ENCODE measurements at places on chromosomes 6 and 20.

- no peak for DNase-seq
These were observed 406.8 kb upstream of the SULF2 start for GRCh38 chr20:48192109-48192508.

GRCh38 chr6:115898246-115898645 lies 162.4 kb downstream of the FRK start:
- no peak for DNase-seq

DNA sequence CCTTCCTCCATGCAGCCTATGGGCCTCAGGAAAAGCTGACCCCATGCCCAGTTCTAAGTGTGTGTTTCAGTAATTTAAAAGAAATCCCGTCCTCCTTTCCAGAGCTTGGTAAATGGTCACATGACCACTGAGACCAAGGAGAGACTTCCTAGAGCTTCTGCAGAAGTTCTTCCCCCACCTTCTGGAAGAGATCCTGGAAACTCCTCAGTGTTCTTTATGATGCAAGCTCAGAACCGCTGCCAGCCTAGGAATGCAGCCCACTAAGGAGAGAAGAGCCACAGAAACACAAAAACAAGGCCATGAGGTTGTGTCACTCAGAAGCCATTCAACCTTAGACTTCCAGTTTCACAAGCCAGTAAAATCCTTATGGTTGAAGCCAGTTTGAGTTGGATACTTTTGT lies 348.4 kb downstream of the TPBG start:
- DNase-seq, result no peak

DNA sequence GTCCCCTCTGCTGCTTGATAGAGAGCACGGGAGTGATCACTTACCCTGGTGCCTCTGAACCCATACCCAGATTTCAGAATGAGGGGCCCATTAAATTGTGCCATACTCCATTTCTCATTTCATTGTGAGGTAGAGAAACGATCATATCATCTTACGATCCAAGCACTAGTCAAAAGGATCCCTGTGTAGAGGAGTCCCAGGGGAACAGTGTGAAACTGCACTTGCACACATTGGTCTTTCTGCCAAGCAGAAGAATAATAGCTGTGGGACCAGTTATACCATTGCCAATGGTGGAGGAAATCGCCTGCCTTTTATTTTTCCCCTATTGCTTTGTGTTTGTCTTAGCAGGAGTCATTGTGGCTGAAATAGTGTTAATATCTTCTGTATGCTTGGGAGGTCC lies 161.9 kb downstream of the FARS2 start:
- DNase-seq, result no peak

GRCh38 chr20:40325006-40325568 lies 363.9 kb downstream of the MAFB start:
- DNase-seq, result no peak

DNA sequence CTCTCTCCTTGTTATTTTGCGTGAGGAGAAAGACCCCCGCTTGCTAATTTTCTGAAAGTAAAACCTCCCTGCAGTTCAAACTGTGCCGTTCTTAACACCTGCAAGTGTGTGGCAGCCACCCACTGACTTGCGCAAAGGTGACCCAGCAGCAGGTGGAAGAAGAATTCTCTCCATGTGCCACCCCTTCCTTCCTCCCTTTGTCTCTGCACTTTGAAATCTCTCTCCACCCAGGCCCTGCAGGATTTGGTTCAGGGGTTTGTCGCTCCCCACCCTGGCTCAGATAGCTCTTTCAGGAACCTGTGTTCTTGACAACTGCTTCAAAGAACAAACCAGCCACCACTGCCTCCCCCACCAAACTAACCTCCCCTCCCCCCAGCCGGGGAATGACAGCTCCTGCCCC lies 41.4 kb downstream of the ZNF831 start:
- no peak for DNase-seq

DNA sequence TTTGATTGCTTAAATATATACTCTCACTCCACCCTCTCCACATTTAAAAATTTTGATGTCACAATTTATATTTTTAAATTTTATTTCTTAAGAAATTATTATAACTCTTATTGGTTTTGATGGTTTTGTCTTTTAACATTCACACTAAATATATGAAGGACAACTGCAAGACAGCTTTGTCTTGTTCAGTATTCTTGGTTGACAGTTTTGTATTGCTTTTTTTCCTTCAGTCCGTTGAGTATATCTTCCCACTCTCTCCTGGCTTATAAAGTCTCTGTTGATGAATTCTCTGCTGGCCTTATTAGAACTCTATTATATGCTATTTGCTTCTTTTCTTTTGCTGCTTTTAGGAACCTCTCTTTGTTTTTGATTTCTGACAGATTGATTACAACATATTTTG lies 392.2 kb downstream of the C6orf118 start:
- no peak for DNase-seq

DNA sequence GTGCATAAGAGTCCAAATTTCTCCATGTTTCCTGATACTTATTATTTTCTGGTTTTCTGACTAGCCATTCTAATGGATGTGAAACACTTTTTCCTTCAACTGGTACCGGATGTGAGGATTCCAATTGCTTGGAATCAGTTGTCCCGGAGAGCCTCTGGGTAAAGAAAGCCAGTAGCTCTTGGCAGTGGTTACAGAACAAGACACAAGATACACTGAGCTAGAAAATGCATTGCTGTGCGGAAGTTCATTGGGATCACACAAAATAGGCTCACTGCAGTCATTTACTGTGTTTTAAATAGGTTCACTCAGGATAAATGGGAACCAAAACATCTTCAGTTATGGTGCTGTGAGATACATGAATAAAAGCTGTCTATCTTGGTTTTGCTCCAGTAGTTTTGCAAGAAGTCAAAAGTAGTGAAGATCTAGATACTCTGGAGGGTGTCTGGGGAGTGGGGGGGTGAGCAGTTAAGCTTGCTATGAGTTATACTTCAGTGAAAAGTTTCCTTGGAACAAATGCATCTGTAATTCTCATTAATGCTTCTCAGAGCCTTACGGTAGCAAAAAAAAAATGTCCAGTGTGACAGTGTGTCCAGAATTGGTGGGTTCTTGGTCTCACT lies 54.4 kb upstream of the RNF182 start:
- no peak for DNase-seq

DNA sequence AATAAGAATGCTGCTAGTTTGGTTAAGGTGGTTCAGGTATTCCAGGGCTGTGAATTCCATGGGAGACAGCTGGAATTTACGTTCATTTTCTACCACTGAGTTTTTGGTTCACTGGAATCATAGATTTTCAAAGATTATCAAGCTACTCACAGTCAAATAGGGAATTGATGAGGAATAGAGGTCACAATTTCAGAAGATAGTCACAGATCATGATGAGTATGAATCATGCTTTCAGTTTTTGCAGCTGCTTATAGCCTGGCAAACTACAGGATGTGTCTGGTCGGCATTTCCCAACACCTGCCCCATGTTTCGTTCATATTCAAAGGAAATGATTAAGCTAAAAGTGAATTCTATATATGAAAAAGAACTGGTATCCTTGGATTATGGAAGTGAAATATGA lies 58.7 kb downstream of the BCKDHB start:
- no peak for DNase-seq

- no peak for DNase-seq
These were observed 43.2 kb downstream of the PPP1R3G start for GRCh38 chr6:5128351-5128750.

GRCh38 chr6:104003803-104004516 lies 855.8 kb downstream of the HACE1 start:
- DNase-seq, result no peak

- DNase-seq, result no peak
These were observed 60.6 kb downstream of the BTBD9 start for GRCh38 chr6:38579010-38579628.

DNA sequence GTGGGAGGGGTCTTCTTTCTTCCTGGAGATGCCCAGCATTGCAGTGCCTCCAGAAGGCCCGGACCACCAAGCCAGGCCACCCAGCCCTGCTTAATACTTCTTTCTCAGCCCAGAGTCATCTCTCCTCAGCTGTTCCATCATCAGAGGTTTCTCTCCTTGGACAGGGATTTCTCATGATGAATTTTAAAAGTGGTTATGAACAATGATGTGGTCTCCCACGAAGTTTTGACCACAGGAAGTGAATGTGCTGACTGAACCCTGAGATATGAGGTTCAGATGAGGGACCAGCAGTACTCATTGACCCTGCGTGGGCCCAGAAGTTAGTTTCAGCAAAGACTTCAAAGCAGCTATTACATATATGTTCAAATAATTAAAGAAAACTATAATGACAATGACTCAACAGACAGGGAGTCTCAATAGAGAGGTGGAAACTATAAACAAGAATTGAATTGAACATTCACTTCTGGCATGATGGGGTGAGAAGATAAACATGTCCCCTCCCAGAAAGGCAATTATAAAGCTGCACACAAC lies 114.5 kb upstream of the SLC22A16 start:
- DNase-seq, result no peak

DNA sequence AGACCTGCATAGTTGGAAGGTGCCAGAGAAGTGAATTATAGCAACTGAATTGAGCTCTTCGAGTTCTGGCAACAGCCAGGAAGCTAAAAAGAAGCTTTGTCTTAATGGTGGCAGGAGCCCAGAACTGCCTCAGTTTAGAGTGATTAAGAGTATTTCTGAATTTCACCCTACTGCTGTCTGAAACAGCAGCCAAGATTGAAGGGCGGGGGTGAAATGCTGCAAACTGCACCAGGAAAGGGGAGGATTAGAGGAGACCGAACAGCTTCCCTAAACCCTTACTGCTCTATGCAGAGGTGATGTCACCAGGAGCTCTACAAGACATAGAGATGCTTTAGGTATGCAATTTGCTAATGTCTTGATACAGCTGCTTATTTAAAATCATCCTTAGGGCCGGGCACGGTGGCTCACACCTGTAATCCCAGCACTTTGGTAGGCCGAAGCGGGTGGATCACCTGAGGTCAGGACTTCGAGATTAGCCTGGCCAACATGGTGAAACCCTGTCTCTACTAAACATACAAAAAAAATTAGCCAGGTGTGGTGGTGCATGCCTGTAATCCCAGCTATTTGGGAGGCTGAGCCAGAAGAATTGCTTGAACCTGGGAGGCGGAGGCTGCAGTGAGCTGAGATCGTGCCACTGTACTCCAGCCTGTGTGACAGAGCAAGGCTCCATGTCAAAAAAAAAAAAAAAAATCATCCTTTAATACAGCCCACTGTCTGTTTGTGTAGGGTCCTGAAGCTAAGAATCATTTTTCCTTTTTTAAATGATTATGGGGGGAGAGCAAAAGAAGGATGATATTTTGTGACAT lies 91.7 kb upstream of the IYD start:
- no peak for DNase-seq

DNA sequence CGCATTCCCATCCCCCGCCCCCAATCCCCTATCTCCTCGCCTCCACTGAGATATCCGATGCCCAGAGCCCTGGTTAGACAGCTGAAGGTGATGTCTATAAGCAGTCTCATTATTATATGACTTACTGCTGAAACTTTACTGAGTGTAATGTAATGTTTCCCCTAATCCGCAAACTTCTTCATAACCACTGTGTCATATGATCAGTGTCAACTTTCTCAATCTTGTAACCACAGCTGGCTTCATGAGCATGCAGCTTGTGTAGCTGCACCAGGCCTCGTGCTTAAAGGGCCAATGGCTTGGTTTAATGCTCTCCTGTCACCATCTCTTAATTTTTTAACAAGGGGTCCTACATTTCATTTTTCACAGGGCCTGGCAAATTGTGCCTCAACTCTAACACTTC lies 8.1 kb downstream of the ASIP start:
- no peak for DNase-seq

DNA sequence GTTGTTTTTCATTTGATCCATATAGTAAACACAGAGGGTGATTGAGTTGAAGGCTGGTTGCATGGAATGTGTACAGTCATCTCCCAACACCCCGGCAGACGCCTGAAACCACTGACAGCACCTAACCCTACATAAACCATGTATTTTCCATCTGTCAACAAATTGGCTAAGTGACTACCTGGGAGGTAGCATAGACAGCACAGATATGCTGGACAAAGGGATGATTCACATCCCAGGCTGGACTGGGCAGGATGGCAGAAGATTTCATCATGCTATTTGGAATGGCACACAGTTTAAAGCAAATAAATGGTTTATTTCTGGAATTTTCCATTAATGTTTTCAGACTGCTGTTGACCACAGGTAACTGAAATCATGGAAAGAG lies 4.4 kb upstream of the VIP start:
- no peak for DNase-seq

DNA sequence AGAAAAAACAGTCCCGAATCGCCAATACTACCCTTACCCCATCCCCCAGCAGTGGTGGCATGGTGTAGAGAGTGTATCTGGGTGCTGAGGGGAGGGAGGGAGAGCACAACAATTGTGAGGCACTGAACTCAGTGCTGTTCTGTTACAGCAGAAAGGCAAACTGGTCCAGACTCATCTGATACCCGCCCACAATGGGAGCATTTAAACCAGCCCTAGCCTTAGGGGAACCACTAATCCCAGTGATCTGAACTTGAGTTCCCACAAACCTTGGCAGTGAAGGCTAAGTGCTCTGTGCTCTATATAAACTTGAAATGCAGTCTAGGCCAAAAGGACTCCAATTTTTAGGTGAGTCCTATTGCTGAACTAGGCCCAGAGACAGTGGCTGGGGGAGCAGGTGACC lies 666.4 kb upstream of the PTCHD4 start:
- no peak for DNase-seq

- no peak for DNase-seq
These were observed 15.7 kb upstream of the BHLHE23 start for GRCh38 chr20:63022501-63022900.

Data from DMS79 treated with DMSO at 0.1 percent for 48 hours (cell line).